ENCODE measurements at places on chromosomes 7 and 10.

GRCh38 chr7:118110178-118110925, 73.6 kb upstream of the LSM8 start:
- no peak for DNase-seq

DNA sequence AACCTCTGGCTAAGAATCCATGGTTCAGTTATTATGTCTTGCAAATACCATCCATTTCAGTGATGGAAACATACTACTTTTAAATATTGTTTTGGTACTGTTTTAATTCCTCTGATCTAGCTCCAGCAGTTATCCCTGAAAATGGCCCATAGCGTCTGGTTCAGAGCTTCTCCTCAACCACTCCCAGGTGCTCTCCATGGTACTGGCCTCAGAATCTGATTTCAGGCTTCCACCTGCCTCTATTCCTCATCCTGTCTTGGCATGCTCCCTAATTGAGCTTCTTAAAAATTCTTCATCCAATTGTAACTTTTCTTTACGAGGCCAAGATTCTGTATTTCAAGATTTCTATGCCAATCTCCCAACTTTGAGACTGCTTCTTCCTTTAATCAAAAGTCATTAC, 236.3 kb downstream of the HTR7 start:
- no peak for DNase-seq

DNA sequence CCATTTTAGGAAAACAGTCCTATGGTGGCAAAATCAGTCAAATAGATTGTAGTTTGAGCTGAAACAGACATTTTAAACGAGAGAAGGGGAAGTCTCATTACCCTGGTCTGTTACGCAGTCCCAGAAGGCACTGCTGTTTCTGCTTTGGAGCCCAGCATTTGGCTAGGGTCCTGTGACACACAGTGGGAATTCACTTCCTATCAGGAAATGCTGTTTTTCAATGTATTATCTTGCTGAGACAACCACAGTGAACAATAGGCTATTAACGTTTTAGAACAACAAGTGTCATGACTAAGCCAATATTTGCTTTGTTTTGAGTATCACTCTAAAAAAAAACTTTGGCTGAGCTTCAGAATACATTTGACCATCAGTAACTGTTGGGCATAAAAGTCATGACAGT, 74.1 kb downstream of the ADD3 start:
- DNase-seq: no peak

DNA sequence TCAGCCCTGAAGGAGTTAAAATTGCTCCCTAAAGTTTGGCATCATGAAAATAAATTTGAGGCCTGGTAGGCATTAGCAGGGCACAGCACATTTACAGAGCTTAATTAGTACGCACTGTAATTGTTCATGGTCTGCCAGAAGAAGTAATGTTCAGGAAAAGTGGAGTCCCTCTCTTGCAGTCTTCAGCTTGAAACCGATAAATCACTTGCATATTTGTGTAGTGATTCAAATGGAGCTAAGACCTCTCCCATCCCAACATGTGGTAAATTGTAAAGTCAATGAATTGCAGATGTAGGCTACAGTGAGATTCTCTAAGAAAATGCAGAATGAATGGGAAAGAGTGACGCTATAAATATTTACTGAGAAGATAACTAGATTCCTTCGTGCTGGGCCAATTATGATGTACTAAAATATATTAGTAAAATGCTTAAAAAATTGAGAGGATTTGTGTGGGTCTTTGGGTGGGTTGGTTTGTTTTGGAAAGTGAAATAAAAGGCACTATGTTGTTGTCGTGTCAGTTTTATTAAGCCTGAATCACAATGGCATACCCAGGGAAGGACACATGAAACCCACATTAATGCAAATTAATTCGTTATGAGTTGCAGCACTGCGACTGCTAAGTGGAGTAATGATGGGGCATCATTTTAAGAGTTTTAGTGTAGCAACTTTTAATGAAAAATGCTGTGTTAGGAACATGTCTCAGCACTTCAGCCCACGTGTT, 8.4 kb downstream of the TCF7L2 start:
- DNase-seq: no peak

DNA sequence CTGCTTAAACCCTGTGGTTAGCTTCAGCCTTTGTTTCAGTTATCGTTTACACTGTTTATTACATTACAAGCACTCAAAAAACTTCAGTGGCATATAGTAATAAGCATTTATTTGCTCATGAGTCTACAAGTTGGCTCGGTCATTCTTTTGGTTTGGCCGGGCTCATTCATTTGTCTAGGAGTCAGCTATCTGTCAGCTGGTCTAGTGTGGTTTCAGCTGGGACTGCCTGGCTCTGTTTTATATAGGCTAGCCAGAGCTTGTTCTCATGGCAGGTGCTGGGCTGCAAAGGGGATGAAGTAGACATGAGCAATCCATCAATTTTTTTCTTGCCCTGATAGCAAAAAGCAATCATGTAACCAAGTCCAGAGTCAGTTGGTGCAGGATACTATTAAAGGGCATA, 103.6 kb downstream of the MKLN1 start:
- no peak for DNase-seq

- DNase-seq: no peak
Measured at GRCh38 chr7:1289666-1290025, 57.0 kb downstream of the UNCX start.

- DNase-seq: no peak
Measured at GRCh38 chr10:22573820-22574569, 140.4 kb downstream of the PIP4K2A start.

GRCh38 chr7:28979776-28980175, 21.6 kb upstream of the TRIL start:
- no peak for DNase-seq

Data from stimulated activated CD4-positive, alpha-beta T cell treated with anti-CD3 and anti-CD28 coated beads, Interleukin-12 subunit alpha, Interleukin-12 subunit beta, amount 100 ng/mL, for 24 hours (primary cell).